Activated gamma-delta T cell treated with Interleukin-2 at 50 U/mL for 16 hours (primary cell): ENCODE measurements at places on chromosomes 1 and 21.
A peak's percentile ranks its signal among the peaks of the same experiment; 100 is the strongest.

GRCh38 chr1:198656500-198656932 is 17.7 kb downstream of the PTPRC start:
- peak; percentile 66 for DNase-seq

GRCh38 chr1:8182034-8182761 is 135.7 kb upstream of the SLC45A1 start:
- peak; percentile 22 for DNase-seq

DNA sequence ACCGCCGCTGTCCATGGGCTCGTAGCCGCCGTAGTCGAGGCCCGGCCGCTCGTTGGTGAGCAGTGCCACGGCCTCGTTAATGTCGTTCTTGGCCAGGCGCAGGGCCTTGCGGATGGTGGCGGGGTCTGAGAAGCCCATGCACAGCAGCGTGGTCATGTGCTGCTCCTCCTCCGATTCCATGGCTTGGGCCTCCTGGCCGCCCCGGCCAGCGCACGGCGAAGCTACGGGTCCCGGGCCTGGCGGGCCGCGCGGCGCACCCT is 300 bp downstream of the USP24 start:
- no peak for DNase-seq

DNA sequence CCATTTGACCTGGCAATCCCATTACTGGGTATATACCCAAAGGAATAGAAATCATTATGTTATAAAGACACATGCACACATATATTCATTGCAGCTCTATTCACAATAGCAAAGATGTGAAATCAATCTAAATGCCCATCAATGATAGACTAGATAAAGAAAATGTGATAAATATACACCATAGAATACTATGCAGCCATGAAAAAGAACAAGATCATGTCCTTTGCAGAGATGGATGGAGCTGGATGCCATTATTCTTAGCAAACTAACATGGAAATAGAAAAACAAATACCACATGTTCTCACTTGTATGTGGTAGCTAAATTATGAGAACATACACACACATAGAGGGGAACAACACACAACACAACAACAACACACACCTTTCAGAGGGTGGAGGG is 248.5 kb downstream of the PCP4 start:
- no peak for DNase-seq

DNA sequence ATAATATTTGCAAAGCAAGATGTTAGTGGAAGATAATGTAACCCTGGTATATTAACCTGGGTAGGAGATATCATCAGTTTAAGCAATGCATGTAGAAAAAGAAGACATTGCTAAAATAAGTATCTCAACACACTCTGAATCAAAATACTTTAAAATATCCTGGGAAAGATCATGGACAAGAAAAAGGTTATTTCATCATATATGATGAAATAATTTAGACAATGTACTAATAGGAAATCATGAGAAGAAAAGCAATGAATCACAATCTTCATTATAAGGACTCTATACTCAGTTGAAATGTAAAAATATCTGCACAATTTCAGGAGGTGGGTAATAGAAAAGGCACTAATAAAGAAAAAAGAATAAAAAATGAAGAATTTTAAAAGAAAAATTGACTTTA is 158.8 kb downstream of the KCNT2 start:
- DNase-seq, result no peak

GRCh38 chr1:228471762-228472398 is 15.3 kb upstream of the RNF187 start:
- DNase-seq, result no peak

GRCh38 chr1:220011620-220012019 is 34.7 kb downstream of the EPRS1 start:
- no peak for DNase-seq

DNA sequence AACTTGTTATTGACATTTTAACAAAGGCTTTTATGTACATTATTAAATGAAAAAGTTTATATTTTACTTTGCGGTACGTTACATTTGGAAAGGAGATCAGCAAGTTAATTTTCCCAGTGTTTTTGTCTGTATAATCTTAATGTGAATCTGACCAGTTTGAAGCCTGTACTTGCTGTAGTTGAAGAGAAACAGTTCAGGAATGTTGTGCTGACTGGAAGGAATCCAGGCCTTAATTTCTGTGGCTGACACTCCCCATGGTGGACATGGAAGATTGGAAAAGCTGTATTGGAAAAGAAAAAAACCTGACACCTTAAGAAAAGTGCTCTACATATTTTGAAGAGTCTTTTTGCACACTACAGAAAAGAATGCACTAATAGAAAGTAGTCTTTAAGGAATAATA is 15.5 kb downstream of the LEPR start:
- DNase-seq, result no peak

DNA sequence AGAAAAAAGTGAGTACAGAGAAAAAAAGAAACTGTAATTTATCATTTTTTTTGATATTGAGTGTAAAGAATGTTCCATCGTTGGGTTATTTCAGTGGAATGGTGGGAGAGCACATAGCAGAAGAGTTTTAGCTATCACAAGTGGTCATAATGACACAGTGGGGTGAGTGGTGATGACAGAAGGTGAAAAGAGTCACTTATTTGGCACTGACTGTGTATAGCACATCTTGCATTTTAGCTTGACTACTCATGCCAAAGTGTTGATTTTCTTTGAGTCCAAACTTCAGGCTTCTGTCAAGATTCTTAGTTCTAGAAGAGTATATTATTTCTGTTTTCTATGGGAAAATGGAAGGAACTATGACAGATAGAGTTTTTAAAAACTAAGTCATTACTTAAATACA is 261.2 kb downstream of the GRIK1 start:
- no peak for DNase-seq

- no peak for DNase-seq
Measured at GRCh38 chr1:8841395-8841794, 24.0 kb upstream of the RERE start.

GRCh38 chr1:2391931-2392509 is 379 bp downstream of the RER1 start:
- no peak for DNase-seq
